Stimulated activated CD4-positive, alpha-beta T cell treated with anti-CD3 and anti-CD28 coated beads, Interleukin-2, amount 100 ng/mL, for 4 hours (primary cell): ENCODE measurements at places on chromosomes 3 and 15.

DNA sequence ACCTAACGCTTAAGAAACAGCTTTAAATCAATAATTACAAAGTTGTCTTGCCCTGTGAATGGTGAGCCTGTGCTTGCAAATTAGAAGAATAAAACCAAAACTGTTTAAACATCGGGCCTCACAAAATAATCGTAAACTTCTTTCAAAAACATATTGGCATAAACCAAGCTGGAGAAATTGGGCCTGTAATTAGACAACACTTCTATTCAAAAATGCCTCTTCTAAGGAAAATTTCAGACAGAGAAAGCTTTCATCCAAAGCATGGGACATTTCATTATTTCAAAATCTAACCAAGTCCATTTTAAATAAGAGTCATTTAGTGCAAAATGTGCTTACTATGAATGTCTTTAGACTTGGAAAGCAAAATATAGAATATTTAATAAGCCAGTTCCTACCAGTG lies 35.5 kb upstream of the GNB4 start:
- no peak for DNase-seq

DNA sequence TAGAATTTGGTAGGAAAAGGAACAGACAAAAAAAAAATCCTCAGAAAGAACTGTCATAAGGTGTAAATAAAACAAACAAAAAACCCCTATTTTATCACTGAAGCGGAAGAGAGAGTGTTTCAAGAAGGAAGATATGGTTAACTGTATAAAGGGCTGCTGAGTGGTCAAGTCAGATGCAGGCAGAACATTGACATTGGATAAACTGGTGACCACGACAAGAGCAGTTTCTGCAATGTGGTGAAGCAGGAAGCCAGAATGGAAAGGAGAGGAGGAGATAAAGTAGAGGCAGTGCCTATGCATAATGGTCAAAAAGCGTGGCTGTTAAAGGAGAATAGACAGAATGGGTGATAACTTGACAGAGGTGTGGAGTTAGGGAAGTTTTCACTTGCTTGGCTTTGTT lies 75.3 kb downstream of the CYP19A1 start:
- no peak for DNase-seq

DNA sequence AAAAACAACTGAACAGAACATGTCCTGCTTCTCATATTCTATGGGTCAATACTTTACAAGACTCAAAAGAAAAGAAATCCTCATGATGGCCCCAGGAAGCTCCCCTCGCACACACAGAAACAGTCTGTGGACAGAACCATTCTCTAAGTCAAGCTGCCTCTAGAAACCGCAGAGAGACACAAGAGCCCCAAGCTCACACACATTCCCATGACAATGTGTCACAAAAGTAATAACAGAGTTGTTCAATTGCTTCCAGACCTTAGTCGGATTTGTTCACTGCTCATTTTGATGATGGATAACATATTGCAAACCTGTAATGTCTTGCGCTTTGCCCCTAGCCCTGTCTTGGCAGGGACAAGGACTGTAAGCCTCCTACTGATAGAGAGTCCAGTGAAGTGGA lies 60.9 kb downstream of the UMPS start:
- DNase-seq: no peak

- DNase-seq: no peak
Observed at GRCh38 chr3:184523825-184524615, 37.6 kb upstream of the EPHB3 start.

DNA sequence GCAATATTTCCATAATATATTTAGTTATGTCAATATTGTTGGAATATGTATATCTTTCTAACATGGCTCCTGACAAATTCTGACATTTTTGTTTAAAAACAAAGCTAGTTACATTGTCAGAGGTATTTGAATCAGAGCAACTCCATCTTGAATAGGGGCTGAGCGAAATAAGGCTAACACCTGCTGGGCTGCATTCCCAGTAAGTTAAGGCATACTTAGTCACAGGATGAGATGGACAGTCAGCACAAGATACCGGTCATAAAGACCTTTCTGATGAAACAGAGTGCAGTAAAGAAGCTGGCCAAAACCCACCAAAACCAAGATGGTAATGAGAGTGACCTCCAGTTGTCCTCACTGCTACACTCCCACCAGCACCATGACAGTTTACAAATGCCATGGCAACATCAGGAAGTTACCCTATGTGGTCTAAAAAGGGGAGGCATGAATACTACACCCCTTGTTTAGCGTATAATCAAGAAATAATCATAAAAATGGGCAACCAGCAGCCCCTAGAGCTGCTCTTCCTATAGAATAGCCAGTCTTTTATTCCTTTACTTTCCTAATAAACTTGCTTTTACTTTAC lies 30.4 kb downstream of the RPL22L1 start:
- DNase-seq: no peak

DNA sequence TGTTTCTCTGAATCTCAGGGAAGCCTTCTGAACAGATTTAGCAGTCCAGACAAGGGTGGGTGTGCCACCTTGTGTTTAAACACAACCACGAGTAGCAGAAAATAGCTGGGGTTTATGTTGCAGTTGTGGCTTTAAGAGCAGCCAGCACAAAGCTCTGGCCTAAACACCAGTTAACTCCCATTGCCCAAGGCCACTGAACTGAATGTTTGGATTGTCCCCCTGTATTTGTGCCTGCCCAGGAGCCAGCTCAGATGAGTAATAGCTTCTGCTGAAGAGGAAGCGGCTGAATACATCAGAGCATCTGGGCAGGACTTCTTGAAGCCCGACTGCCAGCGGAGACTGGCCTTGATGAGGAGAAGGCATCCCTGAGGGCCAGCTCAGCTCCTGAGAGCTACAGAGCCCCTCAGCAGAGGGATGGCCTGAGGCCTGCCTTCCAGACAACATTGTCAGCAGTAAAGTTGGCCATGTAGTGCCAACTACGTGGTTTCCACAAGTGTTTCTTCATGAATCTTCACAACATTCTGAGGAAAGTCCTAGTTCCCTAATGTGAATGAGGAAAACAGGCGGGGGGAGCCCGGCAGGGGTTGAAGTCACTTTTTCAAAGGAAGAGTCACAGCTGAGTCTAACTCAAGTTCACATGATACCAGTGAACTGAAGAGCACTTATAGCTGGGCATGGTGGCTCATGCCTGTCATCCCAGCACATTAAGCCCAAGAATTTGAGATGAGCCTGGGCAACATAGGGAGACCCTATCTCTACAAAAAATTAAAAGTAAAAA lies 65.8 kb upstream of the ZBTB38 start:
- DNase-seq: no peak

- no peak for DNase-seq
Observed at GRCh38 chr3:21781355-21781754, 30.3 kb upstream of the ZNF385D start.

DNA sequence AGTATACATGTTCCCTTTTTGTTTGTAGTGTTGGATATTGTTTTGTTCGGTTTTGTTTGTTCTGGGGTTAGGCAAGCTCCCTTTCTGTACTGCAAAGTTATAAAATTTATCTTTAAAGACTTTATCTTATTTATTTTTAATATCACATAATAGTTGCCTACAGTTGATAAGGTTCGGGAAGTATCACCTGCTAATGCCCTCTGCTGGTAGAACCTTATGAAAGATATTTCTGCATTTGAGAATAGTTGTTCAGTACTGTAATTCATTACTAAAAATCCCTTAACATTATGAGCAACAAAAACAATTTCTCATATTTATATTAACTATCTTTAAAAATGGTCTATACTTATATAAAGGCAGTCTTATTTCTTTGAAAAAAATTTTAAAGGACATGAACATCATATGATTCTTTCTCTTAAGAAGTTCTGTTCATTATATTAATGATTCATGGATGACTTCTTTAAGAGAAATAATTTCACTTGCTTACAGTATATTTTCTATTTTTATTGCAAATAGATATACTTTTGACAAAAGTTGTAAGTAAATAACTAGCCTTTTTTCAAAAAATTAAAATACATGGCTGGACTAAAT lies 1126.8 kb downstream of the SI start:
- no peak for DNase-seq

DNA sequence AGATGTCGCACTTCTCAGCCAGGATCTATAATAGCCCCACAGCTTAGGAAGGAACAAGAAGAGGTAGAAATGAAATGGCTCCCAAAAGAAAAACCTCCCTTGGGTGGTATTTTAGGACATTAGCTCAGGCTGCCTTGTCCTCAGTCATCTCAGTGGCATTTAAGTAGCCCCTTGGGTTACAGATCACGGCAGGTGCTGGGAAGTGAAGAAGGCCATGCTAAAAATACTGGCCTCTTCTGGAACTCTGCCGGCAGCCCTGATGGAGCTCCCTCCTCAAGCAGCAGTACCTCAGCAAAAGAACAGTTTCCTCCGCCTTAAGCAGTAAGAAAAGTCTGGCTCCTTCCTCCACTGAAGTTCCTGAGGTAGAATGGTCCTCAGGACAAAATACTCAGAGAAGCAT lies 7.3 kb upstream of the TPM1 start:
- DNase-seq: no peak

GRCh38 chr3:14691239-14691638 lies 16.3 kb downstream of the C3orf20 start:
- DNase-seq: no peak

- no peak for DNase-seq
Observed at GRCh38 chr3:127175272-127175671, 17.7 kb upstream of the PRR23E start.

DNA sequence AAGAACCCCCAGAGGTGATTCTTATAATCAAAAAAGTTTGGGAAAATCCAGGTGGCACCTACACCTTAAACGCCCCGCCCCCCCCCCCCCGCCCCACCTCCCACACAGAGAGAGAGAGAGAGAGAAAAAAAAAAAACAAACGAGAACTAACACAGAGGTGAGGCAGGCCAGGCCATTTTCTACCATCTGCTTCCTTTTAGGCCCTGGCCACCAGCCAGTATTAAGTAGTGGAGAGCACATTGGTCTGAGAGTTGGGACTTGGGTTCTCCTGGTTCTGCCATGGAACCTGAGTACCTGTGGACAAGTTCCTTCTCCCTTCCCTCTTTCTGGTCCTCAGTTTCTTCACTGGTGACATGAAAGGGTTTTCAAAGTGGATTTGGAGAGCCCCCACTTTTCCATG lies 60.6 kb downstream of the SLC6A11 start:
- no peak for DNase-seq

- DNase-seq: no peak
Observed at GRCh38 chr3:158750016-158750415, 17.8 kb upstream of the RARRES1 start.

- DNase-seq: no peak
Observed at GRCh38 chr15:60184579-60184978, 180.5 kb downstream of the FOXB1 start.

DNA sequence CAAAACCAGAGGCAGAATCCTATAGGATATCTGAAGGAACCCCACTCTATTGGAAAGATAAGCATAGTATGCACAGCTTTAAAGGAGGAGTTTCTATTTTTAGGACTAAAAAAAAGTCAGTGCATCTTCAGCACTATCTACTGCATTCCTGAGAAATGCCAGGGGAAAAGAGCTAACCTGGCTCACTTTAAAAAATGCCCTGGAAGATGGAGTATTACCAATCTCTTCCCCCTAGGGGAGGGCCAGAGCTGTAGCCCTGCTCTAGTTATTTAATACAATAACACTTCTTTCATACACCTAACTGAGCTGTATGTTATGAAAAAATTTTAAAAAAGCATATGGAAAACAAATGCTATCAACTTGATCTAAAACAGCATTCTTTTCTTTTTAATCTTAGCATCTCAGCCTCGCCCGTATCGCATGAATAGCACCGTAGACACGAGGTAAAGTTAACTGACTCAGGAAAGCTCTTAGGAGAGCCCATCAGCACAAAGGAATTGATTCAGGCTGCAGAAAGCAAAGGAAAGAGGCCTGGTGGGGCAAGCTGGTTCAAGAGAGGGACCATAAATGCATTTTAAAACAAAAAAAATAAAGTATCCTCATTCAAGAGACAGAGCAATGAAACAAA lies 50.2 kb downstream of the TGM4 start:
- no peak for DNase-seq

- no peak for DNase-seq
Observed at GRCh38 chr3:115660646-115661337, 37.5 kb downstream of the GAP43 start.

GRCh38 chr3:9809615-9810432 lies at the start of gene TTLL3:
TTLL3 (plus strand) TSS chr3:9810262; CDS start chr3:9810662, 400 bp downstream.
- DNase-seq: peak; percentile 6

GRCh38 chr15:61155741-61156700 lies 73.1 kb downstream of the RORA start:
- no peak for DNase-seq

- no peak for DNase-seq
Observed at GRCh38 chr3:14884665-14885064, 62.7 kb upstream of the NR2C2 start.

DNA sequence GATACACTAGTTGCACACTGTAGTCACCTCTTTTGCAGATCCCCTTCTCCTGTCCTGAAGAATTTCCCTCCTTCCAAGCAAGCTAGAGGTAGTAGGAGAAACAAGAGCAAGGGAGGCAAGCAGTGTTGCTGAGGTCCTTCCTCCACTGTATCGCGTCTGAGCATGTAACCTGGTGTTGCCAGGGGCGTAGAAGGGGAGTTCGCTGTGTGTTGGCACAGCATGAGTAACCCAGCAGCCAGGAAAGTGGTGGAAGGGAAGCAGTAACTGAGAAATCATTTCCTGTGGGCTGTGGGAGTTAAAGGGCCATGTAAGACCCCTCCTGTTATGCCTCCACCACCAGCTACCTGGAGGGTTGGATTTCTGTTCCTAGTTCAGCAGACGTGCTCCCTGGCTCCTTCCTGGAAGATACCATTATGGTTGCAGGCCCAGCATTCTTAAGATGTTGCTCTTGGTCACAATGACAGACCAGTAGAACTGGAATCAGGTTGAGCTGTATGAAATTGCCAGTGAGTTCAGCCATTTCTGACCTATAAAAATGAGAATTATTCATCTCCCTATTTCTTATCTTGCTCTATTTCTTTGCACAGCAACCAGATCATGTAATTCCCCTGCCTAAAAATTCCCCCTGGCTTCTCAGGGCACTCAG lies 215.3 kb upstream of the TOPAZ1 start:
- DNase-seq: no peak

- DNase-seq: peak; percentile 21
Observed at GRCh38 chr3:194322678-194323211, 28.4 kb downstream of the CPN2 start.

DNA sequence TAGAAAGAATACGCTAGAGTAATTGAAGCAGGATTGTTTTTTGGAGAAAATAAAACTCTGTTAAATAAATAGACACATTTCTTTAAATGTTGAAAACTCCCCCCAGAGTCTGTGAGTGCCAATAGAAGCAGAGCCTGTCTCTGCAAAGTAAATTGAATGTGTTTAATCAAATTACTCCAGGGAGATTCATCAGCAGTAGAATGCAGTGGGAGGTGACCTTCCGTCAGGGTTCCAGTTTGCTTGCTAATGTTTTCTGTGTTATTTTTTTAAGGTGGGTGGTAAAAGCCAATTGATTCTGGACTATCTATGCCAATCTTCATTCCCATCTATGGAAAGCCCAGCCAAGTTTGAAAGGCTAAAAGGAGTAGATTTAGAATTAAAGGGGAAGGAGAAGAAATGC lies 612.4 kb upstream of the GRM7 start:
- DNase-seq: no peak
